ENCODE measurements at places on chromosomes 11 and 22.
A peak's percentile ranks its signal among the peaks of the same experiment; 100 is the strongest.

GRCh38 chr11:35639591-35640179 lies 21.4 kb downstream of the FJX1 start:
- no peak for DNase-seq

DNA sequence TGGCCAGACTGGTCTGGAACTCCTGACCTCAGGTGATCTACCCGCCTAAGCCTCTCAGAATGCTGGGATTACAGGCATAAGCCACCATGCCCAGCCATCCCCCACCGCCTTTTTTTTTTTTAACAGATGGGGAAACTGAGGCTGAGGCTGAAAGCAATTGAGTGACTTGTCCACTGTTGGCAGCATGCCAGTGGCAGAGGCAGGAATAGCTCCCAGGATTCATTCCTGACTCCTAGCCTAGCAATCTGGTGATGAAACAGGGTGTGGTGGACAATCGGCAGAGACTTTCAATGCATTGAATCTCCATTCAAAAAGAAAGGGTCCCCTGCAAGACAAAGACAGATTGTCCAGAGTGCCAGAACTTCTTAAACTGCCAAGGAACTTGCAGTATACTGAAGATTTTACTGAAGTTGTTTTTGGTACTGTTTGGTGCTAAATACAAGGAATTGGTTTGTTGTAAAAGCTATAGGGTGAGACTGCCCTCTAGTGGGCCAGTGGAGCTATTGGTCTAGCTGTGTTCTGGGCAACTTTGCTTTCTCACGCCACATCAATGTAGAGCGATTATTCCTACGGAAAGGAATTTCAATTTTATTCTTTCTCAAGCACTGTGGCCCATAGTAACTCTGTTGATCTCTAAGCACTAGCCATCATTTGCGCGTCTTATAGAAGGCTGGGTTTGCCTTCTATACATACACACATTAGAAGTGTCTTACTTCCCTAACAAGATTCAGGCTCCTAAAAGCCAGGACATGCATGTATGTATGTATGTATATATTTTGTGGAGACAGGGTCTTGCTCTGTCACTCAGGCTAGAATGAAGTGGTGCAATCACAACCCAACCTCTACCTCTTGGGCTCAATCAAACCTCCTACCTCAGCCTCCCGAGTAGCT lies 21.0 kb downstream of the C22orf31 start:
- DNase-seq = peak; percentile 86

GRCh38 chr11:113952588-113952987 lies 22.3 kb upstream of the HTR3A start:
- DNase-seq = no peak

- DNase-seq = no peak
Observed at GRCh38 chr11:114358716-114359115, 41.6 kb downstream of the C11orf71 start.

DNA sequence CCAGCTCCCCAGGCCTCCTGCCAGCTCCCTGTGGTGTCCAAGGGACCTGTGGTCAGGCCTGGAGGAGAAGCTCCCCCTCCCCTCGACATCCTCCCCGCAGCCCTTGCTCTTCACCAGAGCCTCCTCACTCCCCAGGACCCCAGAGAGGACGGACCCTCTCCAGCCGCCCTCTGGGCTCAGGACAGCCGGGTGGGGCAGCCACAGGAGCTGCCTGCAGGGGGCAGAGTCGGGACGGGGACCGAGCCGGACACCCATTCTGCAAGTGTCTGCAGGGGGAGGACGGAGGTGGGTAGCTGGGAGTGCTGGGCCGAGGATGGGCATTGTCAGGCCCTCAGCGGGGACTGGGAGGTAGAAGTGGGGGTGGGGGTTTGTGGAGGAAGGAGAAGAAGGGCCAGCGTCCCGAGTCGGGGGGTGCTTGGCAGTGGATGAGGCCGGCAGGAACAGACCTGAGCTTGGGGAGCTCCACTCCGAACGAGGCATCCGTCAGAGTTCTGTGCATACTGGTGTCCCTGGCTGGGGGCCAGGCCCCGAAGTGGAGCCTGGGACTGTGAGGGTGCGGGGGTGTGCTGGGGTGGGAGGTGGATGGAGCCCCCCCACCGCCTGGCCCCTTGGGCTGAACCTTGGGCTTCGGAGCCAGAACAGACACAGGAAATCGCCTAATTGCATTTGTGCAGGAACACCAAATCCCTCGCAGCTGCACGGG lies 15.2 kb downstream of the PRR33 start:
- DNase-seq = peak; percentile 86

- DNase-seq = no peak
Observed at GRCh38 chr22:20568502-20569058, 61.2 kb downstream of the MED15 start.

DNA sequence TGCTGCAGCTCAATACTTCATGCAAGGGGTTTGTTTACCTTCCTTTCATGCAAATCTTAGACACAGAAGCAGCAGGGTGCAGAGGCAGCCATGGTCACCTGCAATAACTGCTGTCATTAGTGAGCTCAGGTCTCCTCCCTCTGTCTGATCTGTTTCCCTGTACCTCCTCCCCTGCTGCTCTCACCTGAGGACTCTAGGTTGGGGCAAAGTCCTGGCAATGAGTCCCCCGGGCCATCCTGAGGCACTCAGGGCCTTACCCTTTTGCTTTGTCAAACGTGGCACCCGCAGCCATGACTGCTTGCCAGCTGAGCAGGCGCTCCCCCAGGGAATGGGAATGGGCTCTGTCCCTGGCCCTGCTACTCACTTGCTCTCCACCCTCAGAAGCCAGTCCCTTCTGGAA lies 3.9 kb downstream of the LRRC10B start:
- no peak for DNase-seq

DNA sequence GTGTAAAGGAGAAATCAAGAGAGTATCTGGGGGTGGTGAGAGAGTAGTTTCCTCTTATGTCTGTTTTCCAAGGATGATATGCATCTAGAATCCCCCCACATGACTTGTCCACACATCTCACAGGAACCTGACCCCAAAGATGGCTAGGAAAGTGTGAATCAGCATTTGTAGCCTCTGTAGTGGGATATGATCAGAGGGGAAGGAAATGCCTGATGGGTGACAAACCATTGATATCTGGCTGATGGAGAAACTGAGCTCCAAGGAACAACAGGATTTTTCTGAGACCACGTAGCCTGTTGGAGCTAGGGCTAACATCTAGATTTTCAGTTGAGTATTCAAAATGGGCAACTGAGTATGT lies 369.4 kb downstream of the DDX10 start:
- DNase-seq = no peak

GRCh38 chr22:35883031-35883620 lies 145.5 kb downstream of the RBFOX2 start:
- DNase-seq = no peak

DNA sequence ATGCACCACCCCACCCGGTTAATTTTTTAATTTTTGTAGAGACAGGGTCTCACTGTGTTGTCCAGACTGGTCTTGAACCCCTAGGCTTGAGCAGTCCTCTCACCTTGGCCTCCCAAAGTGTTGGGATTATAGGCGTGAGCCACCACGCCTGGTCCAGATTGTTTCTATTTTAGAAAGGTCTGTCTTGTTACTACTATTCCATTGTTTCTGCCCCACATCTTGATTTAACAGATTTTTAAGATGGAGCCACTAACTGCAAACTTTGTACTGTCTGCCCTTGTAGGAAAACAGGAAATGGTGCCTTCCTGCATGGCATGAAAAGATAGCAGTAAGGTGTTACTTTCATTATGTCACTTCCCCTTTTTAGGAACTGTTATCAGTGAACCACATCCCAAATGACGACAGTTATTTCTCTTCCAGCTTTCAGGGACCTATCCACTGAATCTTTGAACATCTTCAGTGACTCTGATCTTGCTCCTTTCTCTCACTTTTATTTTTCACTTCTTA lies 23.2 kb downstream of the TAF1D start:
- DNase-seq = no peak

DNA sequence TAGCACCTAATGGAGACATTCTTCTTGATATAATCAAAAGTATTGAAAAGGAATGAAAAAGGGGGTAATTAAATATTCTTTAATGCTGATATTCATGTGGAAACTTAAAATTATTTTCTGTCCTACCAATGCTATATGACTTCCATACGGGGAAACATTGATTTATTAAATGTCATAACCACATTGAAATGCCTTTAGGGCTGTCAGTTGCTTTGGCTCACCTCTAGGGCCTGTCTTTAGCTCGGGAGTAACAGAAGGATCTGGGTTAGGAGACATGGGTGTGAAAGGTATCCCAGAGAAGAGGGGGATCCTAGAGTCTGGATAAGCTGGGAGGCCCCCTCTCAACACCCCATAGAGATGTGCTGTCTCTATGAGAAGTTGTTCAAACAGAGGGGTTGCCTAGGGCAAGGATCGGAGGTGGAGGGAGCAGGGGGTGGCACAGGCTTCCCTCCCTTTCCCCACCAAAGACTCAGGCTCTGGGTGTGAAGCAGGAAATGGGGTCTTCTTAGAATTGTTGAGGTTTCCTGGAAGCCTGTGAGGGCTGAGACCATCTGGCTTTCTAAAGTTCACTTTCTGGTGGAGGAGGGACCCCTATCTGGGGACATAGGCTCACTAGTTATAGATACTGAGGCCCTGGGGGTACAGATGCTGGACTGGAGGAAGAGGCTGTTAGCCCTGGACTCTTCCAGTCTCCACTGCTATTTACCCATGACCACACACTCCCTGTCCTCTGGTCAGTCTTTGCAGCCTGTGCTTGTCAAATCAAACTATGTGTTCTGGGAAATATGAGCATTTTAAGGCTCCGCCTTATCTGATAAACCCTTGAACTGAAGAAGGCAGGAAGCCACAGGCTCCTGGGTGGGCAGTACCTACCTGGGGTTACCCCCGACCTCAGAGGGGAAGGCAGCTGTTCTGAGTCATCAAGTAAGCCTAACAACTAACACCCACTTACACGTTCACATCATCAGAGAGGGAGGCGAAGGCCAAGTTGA lies 55.8 kb upstream of the RRAS2 start:
- no peak for DNase-seq

GRCh38 chr11:3165916-3166267 lies 782 bp upstream of the OSBPL5 start:
- no peak for DNase-seq

DNA sequence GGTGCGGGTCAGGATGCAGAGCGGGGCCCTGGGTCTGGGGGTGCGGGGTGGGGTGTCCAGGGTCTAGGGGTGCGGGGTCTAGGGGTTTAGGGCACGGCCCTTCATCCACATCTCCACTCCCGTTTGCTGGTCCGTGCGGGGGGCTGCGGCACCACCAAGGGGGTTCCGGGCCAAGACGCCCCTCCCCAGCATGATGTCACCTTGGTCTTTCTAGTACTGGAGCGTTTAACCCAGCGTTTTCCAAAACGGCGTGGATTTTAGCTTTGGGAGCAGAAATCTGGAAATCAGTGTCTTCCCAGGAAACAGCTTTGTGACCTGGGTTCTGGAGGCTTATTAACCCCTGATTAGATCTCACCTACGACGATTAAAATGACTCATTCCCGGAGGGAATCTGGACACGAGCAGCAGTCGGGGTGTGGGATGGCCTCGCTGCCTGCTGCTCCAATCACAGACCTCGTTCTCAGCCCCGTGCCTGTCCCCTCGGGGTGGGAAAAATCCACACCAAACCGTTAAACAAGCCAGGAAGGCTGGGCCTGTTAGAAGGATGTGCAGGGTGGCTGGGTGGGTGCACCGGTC lies 759 bp downstream of the AP2A2 start:
- peak; percentile 49 for DNase-seq

- no peak for DNase-seq
Observed at GRCh38 chr22:43060183-43060582, 29.0 kb downstream of the TTLL1 start.

GRCh38 chr11:122898799-122899198 lies 16.2 kb downstream of the JHY start:
- no peak for DNase-seq

GRCh38 chr22:41654322-41654721 lies 33.2 kb downstream of the XRCC6 start:
- DNase-seq = no peak

DNA sequence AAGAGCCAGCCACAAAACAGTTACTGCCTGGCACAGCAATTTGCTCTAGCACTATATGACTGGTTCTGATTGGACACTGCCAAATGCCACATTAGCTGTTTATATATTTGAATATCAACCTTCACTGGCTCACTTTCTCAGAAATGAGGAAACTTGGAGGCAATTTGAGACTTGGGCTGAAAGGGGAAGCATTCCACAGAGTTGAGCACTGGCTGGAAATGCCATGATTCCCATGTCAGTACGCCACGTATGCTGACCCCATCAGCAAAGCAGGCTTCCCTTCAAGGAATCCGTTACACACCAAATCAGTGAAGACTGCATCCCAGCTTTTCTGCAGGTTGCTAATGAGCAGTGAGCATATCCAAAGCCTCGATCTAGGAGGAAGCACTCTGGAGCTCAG lies 34.7 kb downstream of the GALNT18 start:
- peak; percentile 32 for DNase-seq

GRCh38 chr11:77502346-77502905 lies 28.5 kb upstream of the PAK1 start:
- DNase-seq = peak; percentile 18

GRCh38 chr11:132208477-132209055 lies 838.2 kb downstream of the NTM start:
- no peak for DNase-seq

GRCh38 chr11:36060926-36061325 lies 117.1 kb downstream of the LDLRAD3 start:
- no peak for DNase-seq

GRCh38 chr11:45922425-45923082 lies at the start of gene LARGE2:
Gene LARGE2 (plus strand): TSS chr11:45922656. CDS start chr11:45922883, 227 bp downstream.
- no peak for DNase-seq

GRCh38 chr22:42282252-42282942 lies 11.9 kb upstream of the TCF20 start:
- DNase-seq = no peak

GRCh38 chr11:20097319-20098221 lies 62.7 kb downstream of the DBX1 start:
- peak; percentile 15 for DNase-seq

Data from muscle of arm (tissue), 14 donors.